ENCODE measurements at places on chromosomes 3 and 15.

- no peak for DNase-seq
Measured at GRCh38 chr3:24454856-24455255, 39.8 kb downstream of the THRB start.

GRCh38 chr3:9214185-9214584 is 35.3 kb downstream of the SRGAP3 start:
- DNase-seq: no peak

- no peak for DNase-seq
Measured at GRCh38 chr3:176009256-176009655, 1150.1 kb downstream of the NAALADL2 start.

DNA sequence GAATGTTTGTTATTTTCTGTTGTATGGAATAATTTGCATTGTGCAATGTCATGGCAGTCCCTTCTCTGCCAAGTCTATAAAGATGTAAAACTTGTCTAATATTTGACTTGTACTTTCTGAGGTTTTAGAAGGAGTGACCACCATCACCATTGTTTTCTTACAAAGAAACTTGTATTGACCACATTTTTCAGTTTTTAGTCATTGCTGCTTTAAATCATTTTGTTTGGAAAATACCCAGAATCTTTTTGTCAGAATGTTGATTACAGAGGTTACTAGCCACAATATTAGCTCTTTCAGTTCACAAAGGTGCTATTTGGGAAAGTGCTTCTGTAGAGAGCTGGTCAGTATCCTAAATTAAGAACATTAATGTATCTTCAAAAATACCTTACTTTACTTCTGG is 532.4 kb upstream of the GBE1 start:
- no peak for DNase-seq

DNA sequence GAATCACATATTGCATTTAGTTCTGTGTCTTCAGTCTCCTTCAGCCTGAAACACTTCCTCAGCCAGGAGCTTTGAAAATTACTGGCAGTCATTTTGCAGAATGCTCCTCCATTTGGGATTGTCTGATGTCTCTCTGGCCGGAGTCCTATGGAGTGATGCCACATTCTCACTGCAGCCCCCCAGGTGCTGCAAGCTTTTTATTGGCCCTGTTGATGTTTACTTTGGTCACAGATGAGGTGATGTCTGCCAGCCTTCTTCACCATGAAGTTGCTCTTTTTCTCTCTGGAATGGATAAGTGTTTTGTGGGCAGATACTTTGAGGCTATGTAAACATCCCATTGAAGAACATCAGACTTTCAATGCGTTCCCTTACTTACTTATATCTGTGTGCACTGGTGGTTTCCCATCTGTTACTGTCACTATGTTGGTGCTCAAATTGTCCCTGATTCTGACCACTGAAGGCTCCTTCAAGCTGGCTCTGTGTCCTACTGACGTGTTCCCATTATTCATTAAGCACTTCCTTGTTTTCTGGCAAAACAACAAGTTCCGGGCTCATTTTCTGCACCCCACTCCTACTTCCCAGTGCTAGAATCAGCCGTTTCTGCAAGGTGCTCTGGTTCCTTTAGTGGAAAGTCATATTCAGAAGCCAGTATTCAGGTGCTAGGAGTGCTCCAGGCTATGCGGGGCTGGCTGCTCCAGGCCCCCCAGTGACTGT is 1.4 kb upstream of the CLEC3B start:
- DNase-seq: no peak

- DNase-seq: peak; percentile 92
Measured at GRCh38 chr3:44729384-44729910, at the start of gene ZNF501. Gene ZNF501 (plus strand): TSS chr3:44729635. CDS start chr3:44734422, 4,787 bp downstream.

GRCh38 chr15:59976480-59977271 is 27.4 kb upstream of the FOXB1 start:
- no peak for DNase-seq

DNA sequence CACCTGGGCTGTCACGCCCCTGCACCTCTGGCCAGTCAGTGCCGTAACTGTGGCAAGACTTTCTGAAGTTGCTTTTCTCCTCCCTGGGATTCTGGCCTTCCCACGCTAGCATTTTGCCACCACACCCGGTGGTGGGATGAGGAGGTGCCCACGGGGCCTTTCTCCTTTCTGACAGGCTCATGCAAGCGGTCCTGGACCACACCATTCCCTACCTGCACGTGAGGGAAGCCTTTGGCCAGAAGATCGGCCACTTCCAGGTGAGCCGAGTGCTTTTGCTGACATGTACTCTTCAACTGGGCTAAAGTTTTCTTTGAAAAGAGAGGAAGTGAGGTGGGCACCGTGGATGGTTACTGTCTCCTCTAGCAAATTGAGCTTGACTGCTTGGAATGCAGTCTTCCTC is 9.6 kb downstream of the IVD start:
- DNase-seq: no peak

GRCh38 chr3:36418296-36418695 is 38.0 kb downstream of the STAC start:
- no peak for DNase-seq

GRCh38 chr3:101500208-101500607 is 12.8 kb downstream of the SENP7 start:
- no peak for DNase-seq

DNA sequence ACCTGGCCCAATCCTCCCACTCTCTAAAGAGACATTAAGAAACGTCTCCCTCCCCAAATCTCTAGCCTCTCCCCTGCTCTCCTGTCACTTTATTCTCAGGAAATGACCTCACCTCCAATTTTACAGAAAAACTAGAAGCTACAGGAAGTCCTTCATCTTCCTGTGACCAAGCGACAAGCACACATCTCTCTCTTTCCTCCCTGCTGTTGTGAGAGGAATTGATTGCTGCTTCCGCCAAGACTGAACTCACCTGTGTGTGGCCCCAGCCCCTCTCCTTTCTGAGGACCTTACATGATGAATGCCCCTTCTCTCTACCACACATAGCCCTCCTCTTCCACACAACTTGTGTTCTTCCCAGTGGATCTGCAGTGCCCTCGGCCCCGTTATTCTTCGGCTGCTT is 18.2 kb downstream of the DNAJB8 start:
- DNase-seq: no peak

DNA sequence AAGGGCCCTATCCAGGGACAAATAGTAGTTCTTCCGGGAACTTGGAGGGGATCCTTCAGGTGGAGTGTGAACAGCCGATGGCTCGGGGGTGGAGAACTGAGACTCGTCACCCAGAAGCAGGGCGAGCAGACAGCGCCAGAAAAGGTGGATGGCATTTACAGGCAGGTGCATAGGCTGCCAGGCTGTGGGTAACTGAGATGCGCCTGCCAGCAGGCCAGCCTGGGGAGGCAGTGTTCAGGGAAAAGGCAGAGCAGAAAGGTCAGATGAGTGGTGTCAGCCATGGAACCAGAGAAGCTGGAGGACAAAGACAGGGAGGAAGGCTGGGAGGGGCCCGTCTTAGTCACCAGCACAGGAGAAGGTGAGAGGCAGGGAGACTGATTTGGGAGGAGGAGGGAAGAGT is 53.0 kb upstream of the SEC22A start:
- no peak for DNase-seq

Data from ovary (tissue), 10 donors.